ENCODE measurements at places on chromosomes 7 and 10.

DNA sequence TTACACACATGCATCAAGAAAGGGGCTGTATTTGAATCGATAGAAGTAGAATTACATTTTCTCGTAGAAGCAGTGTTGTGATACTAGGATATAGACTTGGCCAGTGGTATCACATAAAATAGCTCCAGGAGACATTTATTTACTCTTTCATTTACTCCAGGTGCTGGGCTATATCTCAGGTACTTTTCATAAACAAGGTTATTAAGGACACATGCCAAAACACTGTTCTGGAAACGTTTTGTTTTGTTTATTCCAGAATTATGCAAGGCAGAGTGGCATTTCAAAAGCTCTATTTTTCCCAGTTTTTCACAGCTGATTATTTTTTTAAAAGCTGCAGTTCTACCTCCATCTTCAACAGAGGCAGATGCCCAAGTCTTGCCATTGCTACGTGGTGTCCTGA is 37.8 kb upstream of the SEC61G start:
- no peak for DNase-seq

DNA sequence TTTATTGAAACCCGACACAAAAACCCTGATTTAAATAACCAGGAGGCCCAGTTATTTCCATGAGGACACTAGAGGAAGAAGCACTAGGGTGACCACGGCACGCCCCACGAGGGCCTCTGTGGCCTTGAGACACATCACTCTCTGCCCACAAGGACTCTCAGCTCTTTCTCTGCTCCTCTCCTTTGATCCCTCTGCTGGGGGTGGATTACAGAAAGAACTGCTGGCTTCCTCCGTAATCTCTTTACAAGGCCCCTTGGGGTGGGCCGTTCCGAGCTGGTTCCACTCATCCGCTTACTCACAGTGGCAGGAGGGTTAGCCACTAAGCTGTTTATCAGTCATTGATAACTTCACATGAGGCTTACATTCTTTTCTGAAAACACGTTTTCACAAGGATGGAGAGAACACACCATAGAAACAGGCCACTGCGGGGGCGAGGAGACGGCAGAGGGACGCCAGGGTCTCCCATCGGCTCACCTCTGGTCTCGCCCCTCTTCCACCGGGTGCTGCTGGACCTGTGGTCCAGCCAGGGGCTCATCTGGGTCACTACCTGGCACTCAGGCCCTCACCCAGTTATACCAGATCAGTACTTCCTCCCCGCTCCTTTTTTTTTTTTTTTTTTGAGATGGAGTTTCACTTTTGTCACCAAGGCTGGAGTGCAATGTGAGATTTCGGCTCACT is 17.6 kb upstream of the PFKFB3 start:
- no peak for DNase-seq

- no peak for DNase-seq
These were observed 4.3 kb downstream of the PFKP start for GRCh38 chr10:3071405-3072198.

GRCh38 chr10:4331150-4331549 is 494.9 kb upstream of the AKR1E2 start:
- no peak for DNase-seq

- peak; percentile 68 for DNase-seq
These were observed 880 bp upstream of the ELN start for GRCh38 chr7:74026903-74027682.

DNA sequence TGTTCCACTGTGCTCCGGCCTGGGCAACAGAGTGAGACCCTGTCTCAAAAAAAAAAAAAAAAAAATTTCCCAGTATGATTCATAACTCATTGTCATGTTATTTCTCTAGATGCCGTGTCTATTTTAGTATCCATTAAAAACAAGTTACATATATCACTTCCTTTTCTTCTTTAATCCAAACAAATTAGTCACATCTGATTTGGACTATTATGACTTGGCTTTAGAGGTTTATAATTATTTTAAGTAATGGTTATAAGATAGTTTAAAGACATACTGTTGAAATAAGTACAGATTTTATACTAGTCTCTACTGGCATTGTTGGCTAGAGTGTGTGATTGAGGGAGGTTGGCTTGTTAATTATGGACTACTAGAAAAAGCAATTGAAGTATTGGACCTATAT is 53.3 kb downstream of the ZMYND11 start:
- DNase-seq, result no peak

DNA sequence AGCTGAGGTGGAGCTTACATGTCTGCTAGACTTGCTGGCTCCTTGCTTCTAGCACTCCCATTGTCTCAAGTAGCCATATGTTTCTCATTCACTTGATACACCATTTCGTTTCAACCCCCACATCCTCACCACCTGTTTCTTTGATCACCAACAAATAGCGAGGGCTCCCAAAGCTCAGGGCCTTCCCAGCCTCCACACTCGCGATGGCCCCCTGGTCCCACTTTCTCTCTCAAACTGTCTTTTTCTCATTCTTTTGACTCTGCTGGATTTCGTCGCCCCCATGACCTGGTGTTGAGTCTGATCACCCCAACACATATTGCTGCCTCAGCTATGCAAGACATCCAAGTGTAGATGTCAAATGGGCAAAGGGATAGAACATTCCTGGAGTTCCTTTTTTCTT is 26.0 kb upstream of the SMNDC1 start:
- no peak for DNase-seq

DNA sequence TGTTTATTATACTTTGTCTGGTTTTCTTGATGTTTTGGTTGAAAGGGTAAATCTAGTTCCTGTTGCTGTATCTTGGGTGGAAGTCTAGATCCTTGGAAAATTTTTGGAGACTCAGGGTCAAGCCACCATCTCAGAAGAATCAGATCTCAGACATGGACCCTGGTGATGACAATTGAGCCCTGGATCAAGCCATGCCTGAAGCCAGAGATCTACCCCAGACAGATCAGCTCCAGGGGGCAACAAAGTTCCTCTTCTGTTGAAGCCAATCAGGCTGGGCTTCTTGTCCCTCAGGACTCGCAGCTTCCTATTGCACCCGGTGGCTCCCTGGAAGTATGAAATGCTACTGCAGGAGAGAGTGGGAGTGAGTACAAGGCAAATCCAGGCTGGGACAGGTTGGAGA is 106.9 kb downstream of the UNCX start:
- DNase-seq, result no peak

- DNase-seq, result no peak
These were observed 9.6 kb downstream of the ZNF398 start for GRCh38 chr7:149156898-149157297.

DNA sequence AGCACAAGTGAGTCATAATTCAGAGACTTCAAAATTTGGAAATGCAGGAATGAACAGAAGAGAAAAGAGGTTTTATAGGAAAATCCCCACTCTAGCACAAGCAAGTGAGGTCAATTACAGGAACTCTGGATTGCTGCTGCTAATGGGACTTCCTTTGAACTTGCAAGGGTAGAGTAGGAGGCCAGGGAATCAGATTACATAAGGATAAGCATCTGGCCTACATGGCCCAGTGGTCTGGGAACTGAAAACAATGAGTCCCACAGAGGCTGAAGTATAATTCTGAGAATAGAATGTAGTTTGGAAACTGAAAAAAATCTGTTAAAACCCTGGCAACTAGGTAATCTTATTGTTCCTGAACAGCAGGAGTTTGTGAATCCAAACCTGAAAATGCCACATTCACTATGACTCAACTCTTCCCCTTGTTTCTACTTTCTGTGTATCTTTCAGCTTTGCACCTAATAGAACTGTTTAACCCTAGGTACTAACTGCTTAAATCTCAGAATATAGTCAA is 66.5 kb downstream of the CTNNA3 start:
- no peak for DNase-seq

DNA sequence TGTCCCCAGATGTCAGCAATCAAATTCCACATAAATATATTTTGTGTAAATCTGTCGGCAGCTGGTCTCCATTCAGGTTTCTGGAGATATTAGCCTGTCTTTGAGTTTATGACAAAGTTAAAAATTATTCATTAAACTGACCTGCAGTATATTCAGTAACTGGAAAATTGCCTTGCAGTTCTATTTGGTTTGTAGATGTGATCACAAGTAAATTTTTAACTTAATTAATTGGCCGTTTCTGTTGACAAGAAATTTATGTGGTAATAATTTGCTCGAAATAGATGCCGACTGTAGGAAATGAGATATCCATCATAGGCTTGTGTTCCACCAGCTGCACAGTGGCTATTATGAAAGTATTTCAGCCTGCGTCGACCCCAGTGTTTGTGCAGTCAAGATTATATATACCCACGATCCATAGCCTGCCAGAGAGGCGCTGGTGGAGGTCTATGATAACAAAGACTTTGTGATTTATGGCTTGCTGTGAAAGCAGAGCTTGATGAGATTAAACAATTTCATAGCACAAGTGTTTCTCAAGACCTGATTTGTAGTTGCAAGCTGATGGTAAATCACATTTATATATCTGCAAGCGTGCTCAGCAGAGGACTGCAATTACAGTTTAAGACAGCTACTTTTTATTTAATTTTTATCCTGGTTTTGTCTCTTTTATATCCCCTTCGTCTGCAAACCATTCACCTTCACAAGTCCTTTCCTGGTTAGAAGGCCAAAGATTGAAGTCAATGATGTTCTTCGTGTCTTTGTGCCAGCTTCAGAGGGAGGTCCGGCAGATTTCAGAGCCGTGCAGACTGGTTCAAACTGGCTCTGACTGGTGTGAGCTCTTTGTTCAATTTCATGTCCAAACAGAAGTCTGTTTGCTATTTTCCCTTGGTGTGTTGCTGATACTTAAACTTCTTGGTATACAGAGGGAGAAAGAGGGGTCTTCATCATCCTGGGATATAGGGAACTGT is 850.9 kb downstream of the LRMDA start:
- DNase-seq, result no peak

DNA sequence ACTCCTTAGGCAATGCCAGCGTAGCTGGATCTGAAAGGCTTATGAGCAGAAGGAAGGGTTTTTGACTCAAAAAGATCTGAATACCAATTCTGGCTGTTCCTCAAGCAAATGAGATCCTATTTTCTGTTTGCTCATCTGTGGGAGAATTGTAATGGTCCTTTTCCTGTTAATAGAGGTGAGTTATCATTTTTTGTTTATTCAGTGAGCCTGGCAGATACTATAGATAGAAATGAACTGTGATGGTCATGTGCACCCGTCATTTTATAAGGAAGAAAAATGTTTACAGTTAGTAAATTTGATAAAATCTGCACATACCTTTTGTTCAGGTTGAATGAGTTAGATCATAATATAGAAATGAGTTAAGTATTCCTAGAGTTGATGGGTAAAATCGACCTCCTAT is 97.7 kb downstream of the ACTR3B start:
- DNase-seq, result no peak

- no peak for DNase-seq
These were observed 9.9 kb upstream of the GNAT3 start for GRCh38 chr7:80521809-80522208.

- DNase-seq, result no peak
These were observed 58.0 kb downstream of the RAMP3 start for GRCh38 chr7:45215601-45216062.

DNA sequence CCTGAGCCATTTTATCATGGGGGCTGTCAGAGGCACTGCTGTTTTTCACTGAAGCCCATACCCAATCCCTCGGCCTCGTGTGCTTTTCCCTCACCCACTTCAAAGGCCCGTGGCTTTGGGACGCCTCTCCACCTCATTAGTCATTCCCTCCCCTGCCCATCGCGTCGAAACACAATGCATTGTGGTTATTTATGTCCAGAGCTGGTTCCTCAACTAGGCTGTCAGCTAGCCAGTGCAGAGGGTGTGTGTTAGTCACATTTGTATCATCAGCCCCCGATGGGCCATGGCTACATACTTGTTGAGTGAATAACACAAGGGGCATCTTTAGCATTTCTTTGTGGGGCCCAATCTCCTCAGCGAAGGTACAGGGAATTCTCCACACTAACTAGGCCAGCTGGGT is 3.8 kb upstream of the CRCP start:
- DNase-seq, result no peak

DNA sequence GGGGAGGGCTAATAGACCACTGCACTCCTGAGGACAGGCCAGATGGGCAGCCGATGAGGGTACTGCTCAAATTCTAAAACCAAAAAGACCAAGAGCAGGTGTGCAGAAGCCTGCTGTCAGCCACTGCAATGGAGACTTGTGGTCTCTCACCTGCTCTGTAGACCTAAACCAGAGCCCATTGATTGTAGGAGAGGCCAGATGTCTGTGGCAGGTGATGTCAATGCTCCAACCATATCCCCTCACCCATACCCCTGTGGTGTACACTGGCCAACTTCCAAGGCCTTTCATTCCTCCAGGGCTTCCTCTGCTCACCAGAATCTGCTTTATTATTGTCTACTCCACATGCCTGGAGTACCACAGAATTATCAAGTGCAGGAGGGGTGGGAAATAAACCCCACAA is 116.9 kb upstream of the CHST15 start:
- DNase-seq, result no peak

GRCh38 chr7:69334701-69335100 is 263.6 kb upstream of the AUTS2 start:
- no peak for DNase-seq

- DNase-seq, result no peak
These were observed 131.8 kb downstream of the ANK3 start for GRCh38 chr10:60257767-60258428.

All from C1 segment of cervical spinal cord (tissue), 14 donors.